ENCODE measurements at places on chromosomes 3 and 15.

DNA sequence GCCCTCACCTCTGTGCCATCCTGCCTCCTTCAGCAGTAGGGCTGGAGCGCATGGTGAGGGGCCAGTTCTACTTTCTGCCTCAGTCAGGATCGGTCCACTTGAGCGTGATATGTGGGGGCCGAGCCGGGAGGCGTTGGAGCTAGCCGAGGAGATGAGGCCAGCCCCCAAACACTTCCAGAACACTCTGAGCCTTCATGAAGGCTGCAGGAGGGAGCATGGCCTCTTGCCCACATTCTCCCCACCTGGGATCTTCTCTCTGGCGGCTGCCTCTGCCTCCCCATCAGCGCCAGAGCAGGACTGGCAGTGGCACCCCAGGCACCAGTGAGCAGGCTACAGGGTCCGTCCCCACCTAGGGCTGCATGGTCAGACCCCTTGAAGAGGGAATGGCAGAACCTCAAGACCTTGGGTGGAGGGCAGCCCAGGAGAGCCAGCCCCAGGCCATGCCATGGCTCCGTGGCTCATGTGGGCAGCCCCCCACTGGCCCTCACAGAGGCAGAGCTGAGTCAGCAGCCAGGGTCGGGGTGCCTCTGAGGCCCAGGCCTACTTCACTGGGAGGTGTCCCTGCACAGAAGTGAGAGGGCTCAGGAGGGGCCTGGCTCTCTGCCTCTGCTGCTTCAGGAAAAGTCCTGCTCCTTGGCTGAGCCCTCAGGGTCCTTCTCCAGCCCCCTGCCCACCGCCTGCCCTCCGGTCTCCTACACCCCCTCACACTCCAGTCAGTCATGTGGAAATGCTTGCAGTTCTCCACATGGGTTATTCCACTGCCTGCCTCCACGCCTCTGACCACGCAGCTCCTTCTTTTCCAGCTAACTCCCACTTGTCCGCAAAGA, 28.1 kb upstream of the CYP11A1 start:
- no peak for DNase-seq

DNA sequence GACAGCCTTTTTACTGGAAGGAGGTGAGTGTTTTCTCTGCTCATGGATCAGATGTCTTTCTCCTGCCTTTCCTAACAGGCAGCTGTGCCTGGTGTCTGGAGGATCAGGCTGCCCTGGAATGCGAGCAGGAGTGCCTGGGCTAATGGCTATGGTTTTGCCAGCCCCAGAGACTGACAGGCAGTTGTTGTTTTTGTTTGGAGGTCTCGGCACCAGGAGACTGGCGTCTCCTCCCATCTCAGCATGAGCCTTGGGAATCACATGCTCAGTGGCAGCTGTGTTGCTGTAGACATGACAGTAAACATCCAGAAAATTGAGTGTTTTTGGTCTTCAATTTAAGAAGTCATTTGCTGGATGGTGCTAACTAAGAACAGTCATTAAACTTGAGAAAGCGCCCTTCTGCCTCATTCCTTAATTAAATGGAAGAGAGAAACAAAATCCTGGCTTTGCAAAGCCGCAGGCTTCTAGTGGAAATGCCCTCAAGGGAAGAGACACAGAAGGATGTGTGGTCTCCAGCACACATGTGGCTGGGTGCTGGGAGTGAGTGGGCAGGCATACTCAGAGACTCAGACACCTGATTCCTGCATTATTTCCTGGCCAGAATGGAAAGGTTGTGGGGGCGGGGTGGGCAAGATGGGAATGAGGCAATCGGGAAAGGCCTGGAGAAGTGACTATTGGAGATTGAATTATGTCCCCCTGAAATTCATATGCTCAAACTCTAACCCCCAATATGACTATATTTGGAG, 97.0 kb upstream of the NMNAT3 start:
- peak; percentile 16 for DNase-seq

GRCh38 chr15:94844538-94845389, 613.4 kb downstream of the MCTP2 start:
- peak; percentile 93 for DNase-seq

DNA sequence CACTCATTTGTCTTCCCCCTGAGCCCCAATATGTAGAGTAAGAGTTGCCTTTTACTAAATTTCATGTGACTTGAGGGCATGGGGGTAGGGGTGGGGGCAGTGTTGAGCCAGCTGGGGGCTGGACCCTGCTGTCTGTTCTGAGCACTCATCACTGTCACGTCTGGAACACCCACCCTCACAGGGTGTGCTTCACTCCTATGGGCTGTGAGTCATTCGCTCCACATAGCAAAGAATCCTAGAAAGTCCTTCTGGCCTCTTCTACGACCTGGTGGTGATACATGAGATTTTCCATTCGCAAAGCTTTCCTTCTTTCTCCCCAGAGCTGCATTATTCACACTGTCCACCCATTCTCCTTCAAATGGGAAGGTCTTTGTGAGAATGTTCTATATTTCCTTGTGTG, 43.6 kb upstream of the MGLL start:
- no peak for DNase-seq

DNA sequence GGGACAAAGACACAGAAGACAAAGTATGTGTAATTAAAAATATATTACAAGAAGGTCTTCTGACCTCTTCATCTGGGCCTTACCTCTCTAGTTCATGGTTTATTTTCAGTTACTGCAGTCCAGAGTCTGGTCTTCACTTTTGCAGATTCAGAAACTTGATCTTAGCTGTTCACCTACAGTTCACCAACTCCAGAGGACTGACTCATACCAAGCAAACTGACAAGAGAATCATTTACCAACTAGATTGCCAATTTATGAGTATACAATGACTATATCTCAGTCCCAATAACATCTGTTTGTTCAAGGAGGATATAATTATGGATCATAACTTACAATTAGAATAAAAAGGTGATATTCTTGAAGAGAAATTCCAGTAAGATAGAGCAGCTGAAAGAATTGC, 9.0 kb downstream of the P2RY1 start:
- no peak for DNase-seq

DNA sequence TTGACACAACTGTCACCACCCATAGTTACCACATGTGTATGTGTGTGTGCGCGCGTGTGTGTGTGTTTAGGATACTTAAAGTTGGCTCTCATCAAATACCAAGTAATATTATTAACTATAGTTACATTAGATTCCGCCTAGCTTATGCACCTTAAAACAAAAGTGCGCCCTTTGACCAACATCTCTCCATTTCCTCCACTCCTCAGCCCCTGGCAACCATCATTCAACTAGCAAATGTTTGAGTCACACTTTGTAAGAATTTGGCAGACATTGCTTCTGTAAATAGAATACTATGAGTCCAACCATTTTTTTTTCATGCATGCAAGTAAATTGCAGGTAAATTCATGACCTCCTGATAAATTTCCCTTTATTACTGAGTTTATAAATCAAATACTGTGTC, 169.3 kb downstream of the GBE1 start:
- no peak for DNase-seq

- no peak for DNase-seq
These were observed 146.3 kb downstream of the ANXA2 start for GRCh38 chr15:60251300-60252070.

DNA sequence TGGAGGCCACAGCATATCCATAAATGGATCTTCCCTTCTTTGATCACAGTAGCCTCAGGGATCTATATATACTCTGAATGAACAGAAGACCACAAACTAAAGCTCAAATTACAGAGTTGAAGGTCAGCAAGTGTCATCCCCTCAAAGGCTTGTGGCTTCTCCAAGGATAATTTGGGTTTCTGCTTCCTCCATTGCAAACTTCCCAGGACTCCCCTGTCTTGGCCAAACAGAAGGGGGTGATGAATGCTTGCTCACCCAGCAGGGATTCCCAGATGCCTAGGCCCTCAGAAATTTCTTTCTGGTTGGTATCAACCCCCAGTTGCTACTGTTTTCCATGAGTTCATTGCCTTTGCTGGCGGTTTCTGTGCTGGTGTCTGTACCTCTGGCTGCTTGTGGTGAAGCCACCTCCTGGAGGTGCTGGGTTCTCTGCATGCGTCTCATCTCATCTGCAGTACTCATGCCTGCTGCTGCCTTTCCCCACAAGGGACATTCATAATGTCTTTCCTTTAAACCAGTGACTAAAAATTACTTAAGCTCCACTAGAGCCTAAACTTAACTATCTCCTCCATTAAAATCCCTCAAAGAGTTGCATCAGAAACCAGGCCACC, 17.7 kb downstream of the ENTPD3 start:
- no peak for DNase-seq

DNA sequence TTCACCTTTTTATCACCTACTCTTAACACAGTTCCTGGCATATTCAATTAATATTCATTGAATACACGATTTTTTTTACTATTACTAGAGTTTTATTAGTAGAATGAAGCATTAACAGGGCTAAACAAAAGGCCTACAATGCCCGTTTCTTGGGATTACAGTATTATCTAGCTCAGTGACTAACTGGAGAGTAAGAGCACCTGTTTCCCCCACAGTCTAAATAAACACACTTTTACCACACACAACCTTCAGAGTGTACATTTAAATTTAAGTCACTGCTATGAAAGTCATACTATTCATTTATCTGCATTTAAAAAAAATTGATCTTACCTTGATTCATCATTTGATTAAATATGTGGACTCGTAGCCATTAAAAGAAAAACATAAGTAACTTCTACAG, 74.8 kb downstream of the PLOD2 start:
- DNase-seq = no peak

DNA sequence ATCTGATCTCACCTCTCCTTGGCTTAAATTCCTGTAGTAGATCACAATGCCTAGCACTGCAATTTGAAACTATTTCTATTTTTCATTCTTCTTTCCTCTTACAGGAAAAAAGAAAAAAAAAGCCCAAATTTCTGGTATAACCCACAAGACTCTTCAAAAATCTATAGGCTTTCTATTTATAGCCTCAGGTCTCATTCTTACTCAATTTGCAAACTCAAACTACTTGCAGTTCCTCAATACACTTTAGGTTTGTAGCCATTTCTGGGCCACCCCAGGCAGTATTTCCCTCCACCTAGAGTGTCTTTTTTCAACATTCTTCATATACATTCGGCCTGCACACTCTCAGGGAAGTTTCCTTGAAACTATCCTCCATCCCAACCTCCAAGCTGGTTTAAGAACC, 169.0 kb downstream of the TBC1D5 start:
- DNase-seq = no peak

GRCh38 chr3:42957573-42957972, 21.5 kb upstream of the GASK1A start:
- DNase-seq = no peak

- DNase-seq = peak; percentile 49
These were observed 82.1 kb downstream of the DLG1 start for GRCh38 chr3:197216169-197216860.

DNA sequence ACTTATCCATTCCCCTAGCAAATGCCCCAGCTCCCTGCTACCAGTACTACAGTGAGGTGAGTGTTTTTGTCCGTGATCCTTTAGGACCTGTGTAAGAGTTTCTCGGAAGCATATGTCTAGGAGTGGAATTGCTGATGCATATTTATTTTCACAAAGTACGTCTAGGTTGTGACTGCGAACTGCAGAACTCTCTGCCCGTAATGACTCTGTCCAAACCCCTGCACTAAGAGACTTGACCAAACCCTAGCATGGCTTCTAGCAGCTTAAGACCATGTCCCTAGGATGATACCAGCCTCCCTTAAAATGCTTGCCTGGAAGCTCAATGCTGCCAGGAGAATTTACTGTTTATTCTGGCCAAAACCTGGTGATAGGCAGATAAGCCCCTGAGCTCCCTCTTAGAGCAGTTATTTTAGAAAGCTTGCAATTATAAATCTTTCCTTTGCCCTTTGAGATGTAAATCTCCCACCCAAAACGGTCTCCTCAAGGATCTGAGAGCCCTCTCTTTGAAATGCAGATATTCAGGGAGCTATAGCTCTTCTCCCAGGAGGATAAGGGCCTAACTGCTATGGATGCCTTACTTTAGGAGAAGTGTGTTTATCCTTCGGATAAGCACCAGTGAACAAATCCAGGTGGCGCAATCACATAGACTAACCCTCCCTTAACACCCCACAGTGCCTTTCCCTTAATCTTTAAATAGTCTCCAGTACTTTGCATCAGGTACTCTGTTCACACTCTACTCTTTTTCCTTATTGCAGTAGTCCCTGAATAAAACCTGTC, 14.7 kb upstream of the CA12 start:
- no peak for DNase-seq

- DNase-seq = no peak
These were observed 37.9 kb downstream of the MAP3K13 start for GRCh38 chr3:185400866-185401265.

DNA sequence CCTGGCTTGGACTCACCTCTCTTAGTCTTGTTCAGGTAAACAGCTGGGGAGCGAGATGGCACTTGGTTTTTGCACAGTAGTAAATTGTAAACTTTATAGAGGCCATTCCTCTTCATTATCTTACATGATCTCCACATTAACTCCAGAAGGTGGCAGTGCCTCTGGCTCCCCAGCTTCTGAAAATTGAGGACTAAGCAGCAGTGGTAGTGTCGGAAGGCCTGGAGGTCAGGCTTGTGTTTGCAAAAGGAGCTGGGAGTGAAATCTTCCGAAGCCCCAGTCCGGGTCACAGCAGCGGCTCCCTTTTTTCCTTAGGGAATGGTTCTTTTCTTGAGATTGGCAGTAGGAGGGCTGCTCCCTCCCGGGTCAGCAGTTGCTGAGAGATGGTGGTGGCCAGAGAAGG, 85.7 kb downstream of the FNDC3B start:
- DNase-seq = no peak

- DNase-seq = no peak
These were observed 16.3 kb downstream of the ZIC1 start for GRCh38 chr3:147425388-147425850.

DNA sequence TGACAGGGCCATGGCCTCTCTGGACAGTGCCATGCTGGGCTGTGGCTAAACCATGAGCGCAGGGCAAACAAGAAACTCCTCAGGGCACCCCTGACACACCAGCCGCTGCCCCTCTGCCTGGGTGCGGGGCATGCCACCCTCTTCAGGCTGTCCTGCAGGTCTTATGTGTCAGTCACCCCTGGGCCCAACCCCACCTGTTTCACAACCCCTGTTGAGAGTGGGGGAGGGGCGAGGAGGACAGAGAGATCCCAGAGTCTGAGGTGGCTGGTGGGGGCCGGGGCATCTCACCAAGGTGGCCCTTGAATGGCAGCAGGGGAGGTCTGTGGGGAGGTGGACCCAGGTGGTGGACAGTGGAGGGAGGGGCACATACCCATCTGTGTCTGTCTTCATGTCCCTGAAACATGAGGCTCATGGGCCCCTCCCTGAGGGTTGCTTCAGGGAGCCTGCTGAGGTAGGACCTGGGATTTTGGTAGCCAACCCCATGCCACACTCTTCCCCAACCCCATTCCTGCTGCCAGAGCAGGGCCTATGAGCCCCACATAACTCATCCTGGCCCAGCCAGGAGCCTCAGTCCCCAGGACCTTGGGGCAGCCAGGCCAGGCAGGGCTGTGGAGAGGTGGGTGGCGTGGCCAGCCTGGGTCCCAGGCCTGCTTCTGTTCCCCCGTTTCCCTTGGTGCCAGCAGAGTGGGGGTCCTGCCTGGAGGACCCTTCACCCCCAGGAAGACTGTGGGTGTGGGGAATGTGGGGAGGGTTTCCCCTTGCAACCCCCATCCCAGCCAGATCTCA, 1.7 kb upstream of the STAB1 start:
- no peak for DNase-seq

GRCh38 chr15:68228971-68229385, 550 bp downstream of the CLN6 start:
- no peak for DNase-seq

Data from stomach (tissue), 19 donors.